BJ (cell line): ENCODE measurements at places on chromosomes 13 and 19.
A peak's percentile ranks its signal among the peaks of the same experiment; 100 is the strongest.

DNA sequence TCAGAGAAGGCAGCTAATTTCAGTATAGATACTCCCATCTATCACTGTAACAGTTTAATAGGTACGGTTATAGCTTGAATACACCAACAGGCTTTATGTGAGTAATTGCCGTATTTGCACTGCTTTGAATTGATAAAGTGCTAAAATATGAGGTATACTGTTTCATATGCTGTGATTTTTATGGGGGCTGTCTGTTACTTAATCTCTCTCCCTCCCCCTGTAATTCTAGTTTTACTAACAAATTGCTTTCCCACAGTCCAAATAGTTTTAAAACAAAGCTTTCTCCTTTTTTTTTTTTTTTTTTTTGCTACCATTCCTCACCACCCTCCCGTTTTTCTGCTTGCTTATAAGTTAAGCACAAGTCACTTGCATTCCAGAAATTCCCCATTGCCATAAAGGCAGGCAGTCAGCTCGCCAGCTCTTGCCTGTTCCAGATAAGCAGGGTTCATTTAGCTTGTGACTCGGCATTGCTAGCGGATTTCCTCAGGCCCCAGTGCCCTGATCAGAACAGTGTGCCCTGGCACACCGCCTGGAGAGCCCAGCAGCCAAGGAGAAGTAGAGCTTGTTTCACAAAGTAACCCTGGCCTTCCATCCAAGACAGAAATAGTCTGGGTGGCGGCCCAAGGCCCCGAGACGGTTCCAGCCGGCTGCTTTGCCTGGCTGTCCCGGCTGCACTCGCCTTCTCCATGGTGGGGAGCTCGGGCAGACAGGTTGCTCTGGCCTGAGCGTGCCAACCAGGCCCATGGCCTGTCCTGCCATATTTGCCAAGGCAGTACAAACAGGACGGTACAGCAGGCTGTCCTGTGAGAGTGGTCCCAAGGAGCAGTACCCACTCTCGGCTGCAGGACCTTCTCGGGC is 43.5 kb upstream of the NPAS1 start:
- DNase-seq = peak; percentile 94

DNA sequence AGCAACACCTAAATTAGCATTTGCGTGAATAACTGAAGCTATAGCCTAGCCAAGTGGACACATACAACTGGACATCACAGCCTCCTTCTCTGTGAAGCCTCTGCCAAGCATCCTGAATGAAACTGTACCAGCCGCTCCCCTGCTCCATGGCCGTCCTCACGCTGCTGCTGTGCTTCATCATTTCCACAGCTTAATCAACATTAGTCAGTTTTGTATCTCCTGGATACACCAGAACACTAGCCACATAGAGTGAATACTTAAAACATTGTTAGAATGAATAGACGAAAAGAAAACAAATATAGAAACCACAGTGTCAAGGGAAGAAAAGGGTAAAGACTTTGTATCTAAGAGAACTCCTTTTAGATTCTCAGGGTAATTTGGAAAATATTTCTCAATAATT is 1526.9 kb downstream of the EFNB2 start:
- DNase-seq = no peak

DNA sequence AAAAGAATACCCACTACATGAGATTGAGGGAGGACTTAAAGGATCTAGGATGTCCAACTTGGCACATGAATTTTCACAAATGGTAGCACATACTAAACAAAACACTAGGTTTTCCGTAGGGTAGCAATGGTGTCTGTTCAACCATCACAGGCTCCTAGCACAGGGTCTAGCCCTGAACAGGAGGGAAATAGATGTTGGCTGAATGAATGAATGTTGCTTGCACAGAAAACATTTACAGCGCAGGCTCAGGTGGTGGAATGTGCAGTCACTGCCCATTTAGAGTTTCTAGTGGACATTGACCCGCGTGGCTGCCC is 1.9 kb upstream of the MYCBP2 start:
- DNase-seq = no peak

DNA sequence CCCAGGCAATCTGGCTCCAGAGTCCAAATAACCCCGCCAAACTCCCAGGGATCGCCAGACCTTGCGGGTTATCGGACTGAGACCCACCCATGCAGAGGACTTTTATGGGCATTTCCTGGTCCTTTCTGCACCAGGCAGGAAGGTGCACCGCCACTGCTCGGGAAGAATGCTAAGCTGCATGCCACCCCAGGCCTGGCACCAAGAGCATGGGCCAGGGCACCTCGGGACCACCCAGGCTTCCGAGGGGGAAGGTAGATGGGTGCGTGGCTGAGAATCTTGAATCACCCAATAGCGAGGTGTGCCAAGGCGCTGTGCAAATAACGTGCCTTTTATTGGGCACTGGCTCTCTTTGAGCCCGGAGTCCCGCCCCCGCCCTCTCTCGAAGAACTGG is 422 bp upstream of the ZNF575 start:
- no peak for DNase-seq

GRCh38 chr19:246551-246950 is 44.7 kb downstream of the PLPP2 start:
- DNase-seq = no peak

- DNase-seq = no peak
Observed at GRCh38 chr13:38348861-38349389, 726 bp upstream of the UFM1 start.

GRCh38 chr19:6056801-6057650 is 53.3 kb downstream of the RFX2 start:
- DNase-seq = peak; percentile 95

- no peak for DNase-seq
Observed at GRCh38 chr19:14786421-14786851, 8.1 kb upstream of the ADGRE2 start.

DNA sequence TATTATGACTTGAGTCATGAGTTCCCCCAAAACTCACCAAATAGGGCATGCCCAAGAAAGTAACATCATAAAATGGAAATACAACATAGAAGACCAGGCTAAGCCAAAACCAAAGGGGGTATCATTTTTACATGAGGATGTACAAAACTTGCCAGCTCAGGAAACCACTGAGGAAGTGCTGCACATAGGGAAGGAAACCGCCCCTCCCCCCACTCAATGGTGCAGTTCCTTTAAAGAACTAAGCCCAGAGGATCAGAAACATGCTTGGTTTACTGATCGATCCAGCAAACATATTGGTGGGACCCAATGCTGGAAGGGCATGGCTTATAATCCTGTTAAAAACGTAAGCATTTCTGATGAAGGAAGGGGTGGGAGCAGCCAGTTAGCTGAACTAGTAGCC is 4.2 kb upstream of the ZNF486 start:
- no peak for DNase-seq

DNA sequence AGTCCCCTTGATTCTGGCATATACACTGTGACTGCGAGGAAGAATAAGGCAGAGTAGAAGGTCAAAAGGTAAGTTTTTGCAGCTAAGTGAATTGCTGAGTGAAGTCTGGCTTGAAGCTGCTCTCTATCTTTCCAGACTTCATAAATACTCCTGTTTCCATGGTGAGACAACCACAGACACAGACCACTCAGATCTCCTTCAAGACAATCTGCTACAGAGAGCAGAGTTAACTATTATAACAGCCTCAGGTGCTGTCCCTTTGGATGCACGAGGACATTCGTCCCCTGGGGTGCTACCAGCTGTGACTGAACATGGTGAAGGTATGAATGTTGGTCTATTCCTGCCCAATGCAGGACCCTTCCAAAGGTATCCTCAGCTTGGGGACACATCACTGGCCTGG is 104.0 kb downstream of the MYCBP2 start:
- DNase-seq = no peak
